ENCODE measurements at places on chromosomes 16 and 17. TPM values are rescaled to one million over a fixed set of nuclear protein-coding genes. Genes with fewer than 3 reads are reported as not detected.

The MYO18A gene
- 41.3 TPM for total RNA-seq

The MRPS7 gene
- 59.4 TPM for total RNA-seq

The CCL5 gene
- 3.9 TPM for total RNA-seq

DNA sequence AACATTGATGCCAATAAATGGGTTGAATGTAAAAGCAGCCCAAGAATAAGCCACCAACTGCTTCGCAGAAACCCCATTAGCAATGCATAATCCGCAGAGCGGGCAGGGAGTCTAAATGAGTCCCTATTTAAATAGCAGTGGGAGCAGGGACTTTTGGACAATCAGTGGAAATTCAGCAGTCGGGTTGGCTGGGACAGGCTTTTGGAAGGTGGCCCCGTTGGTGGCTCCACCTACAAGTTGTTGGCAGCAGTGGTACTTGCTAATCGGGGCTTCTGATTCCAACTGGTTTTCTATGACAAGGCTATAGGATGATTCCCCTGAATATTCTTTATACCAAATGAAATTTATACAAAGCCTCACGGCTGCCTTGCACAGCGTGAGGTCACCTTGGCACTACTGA lies 86.3 kb downstream of the WDR59 start:
- DNase-seq: no peak

DNA sequence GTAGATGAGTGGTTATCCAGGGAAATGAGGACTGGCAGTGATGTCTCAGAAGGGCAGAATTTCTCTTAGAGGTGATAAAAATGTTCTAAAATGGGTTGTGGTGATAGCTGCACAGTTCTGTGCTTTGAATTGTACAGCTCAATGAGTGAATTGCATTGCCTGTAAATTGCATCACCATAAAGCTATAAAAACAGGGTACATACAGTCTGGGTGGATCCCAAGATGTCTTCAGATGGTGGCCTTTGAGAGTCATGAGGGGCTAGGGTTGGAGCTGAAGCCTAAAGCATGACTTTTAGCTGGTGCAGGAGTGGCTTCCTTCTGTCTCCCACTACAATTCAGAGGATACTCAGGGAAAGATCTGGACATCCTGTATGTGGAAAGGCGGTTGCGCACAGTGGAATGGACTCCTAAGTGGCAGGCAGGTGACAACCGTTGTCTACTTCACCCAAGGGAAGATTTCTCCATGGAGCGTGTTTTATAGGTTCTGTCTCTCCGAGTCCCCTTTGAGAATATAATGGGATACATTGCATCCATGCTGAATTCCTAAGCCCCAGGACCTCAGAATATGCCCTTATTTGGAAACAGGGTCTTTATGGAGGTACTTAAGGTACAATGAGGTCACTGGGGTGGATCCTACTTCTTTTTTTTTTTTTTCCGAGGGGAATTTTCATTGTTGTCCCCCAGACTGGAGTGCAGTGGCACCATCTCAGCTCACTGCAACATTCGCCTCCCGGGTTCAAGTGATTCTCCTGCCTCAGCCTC lies 1.6 kb upstream of the IL32 start:
- DNase-seq: no peak

DNA sequence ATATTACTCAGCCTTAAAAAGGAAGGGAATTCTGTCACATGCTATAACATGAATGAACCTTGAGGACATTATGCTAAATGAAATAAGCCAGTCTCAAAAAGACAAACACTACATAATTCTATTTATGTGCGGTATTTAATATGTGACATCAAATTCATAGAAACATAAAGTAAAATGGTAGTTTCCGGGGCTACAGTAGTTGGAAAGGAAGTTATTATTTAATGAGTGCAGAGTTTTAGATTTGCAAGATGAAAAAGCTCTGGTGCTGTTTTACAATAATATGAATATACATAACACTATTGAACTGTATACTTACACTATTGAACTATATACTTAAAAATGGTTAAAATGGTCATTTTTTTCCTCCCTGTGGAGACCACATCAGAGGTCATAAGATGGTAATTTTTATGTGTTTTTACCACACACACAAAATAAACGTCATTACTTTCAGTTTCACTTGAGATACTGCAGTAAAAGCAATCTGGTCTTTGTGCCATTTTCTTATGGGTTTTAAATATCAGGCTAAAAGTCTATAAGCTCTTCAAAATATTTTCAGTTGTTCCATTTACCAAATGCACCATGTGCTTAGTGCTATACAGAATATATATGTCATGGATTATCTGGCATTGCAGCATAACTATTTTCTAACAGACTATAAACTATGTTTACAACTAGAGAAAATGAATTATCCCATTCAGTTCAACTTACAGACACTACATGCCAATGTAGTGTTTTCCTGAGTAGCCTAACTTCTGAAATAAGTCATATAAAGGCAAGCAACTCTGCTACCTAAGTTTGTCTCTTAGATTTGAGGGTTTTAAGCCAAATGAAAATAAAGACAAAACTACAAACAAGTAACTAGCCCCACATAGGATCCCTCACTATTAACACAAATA lies 90.9 kb downstream of the SPAG9 start:
- DNase-seq: no peak

DNA sequence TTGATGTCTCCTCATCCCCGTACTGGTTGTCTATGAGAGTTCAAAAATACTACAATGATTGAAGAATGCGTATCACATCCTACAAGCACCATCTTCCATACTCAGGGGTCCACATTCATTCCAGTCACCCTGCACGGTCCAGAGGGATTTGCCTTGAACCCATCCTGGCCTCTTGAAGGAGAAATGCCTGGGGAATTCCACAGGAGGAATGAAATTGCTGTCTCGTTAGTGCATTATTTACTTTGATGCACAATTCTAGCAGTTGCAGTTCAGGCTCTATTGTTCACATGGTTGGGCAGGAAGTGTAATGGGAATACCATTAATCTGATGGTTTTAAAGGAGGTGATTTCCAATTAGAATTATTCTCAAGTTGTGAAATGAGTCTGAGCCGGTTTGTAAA lies 369.1 kb upstream of the XYLT1 start:
- DNase-seq: no peak

DNA sequence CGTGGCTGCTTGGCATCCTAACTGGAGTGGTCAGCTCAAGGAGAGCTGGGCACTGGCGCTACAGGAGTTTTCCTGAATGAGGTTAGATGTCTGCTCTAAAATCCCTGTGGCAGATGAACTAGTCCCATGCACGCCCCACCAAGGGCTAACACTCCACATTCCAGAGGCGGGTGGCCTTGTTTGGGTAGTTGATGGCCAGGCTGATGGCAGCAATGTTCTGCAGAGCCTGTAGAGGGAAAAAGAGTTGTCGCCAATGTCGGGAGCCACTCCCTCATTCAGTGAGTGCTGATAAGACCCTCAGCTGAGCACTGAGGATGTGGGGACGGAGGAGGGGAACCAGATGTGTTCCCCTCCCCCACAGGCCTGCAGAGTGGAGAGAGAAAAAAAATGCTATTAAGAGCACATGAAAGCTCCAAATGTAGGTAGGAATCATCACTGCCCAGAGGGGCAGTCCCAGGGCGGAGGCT lies 42.5 kb upstream of the ATP2A3 start:
- DNase-seq: no peak
